ENCODE measurements at places on chromosomes 5 and 9.

DNA sequence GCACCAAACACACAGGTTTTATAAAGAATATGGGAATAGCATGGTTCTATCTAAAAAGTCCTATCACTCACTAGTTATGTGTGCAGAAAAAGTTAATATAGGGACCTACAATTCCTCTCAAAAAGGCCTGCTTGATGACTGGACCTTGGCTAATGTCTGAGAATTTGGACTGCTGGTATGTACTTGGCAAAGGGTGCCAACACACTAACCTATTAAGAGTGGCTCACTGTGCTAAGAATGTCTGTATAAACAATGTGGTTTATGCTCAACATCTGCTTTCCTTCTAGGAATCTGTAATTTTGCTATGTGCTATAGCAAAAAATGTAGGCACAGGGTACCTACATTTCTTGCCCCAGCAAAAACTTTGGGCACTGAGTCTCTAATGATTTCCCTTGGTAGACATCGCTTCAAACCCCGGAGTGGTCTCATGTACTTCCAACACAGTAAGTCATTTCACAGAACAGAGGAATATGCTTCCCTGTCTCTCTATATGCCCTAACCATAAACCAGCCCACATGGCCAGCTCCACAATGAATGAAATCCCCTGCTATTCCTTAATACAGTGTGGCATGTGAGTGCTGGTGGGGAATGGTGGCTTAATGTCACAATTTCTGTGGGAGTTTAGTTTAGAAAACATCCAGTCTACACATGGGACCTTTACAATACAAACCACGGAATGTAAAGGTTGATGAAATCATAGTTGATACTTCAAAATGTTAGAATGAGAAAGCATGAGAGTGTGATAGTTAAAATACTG, 101.7 kb downstream of the UBAP2 start:
- DNase-seq: no peak

GRCh38 chr5:157689942-157690689, 18.8 kb downstream of the C5orf52 start:
- no peak for DNase-seq

DNA sequence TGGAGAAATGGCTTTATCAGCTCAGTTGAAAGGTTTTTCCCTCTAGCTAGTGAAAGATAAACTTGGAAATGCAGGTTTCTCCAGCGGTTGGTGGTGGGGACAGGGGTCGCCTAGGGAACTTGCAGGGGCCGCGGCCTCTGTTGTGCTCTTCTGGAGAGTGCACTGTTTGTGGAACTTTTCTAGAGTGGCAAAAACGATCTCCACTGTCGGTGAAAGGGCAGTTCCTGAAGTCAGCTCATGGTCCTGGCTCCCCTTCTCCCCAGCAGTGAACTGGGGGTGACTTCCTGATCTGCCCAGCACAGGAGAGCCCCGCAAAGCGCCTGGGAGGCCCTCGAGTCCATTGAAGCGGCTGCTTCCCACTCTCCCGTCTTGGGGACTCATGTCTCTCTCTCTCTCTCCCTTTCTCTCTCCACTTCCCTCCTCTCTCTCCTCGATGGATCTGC, 3.2 kb downstream of the IRX1 start:
- DNase-seq: no peak

GRCh38 chr5:59599729-59600128, 293.8 kb downstream of the PDE4D start:
- DNase-seq: no peak

DNA sequence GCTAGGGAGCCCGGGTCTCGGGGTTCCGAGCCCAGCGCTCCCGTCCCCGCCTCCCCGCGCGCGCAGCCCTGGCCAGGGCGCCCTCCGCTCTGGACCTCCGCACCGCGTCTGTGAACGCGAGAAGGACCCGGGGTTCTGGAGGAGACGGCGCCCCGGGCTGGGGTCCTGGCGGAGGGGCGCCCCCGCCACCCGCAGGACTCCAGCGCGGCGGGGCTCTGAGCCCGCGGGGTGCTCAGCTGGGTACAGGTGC, 431 bp downstream of the TMOD1 start:
- no peak for DNase-seq

- DNase-seq: no peak
These were observed 60.0 kb downstream of the PRRC1 start for GRCh38 chr5:127577458-127577857.

GRCh38 chr5:109668237-109668636, 21.5 kb upstream of the MAN2A1 start:
- DNase-seq: no peak

DNA sequence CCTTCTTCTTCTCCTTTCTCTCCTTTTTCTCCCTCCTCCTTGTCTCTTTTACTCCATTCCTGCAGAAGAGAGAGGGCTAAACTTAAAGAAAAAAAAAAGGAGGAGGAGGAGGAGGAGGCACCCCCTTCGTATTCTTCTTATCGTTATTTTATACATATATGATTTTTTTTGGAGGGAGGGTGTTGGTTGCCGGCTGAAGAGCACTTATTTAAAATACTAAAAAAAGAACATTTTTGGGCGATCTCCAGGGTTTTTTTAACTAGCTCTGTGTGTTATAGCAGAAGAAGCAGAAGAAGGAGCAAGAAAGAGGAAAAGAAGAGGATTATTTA, 381 bp downstream of the NR2F1 start:
- no peak for DNase-seq

DNA sequence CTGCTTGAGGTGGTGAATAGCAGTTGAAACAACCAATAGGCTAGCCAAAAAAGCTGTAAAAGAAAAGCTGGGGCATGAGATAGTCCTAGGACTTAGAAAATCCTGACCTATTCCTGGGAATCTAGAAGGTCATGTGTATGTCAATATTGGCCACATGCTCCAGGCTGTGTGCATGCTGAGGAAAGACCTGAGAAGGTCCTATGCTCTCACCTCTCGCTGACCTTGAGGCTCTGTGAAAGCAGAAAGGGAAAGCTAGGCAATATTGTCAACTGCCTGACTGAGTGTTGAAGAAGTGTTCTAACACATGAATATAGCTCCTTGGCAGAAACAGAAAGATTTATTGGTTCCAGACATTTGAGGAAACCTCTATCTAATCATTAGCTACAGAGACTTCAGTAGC, 19.8 kb downstream of the TAS2R1 start:
- DNase-seq: no peak

DNA sequence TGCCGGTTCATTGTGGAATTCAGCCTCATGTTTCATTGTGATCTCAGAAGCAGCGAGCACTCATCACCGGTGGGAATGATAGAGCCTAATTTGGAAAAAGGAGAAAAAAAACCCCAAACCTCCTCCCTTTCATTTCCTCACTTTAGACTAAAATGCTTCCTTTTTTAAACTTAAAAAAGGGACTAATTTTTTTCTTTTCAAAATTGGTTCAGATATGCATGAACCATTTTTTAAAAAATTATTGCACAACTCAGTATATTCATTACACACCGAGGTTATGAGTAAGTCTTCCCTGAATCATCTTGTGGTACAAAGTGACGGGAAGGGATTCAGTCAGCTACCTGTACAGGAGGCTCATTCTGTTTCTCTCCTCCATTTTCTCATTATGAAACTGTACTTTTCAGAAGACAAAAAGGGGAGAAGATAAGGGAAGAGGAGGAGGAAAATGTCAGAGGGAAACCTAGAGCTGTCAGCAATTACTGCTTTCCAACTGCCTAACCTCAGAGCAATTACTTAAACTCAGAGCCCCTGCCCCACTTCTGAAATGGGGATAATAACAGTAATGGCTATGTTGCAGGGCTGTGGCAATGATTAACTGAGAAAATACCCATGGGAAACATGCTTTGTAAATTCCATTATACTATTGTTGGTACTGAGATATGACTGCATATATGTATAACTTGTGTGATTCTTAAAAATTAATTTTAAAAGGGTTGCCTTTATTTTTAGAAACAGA, 24.0 kb downstream of the GALNT10 start:
- no peak for DNase-seq

DNA sequence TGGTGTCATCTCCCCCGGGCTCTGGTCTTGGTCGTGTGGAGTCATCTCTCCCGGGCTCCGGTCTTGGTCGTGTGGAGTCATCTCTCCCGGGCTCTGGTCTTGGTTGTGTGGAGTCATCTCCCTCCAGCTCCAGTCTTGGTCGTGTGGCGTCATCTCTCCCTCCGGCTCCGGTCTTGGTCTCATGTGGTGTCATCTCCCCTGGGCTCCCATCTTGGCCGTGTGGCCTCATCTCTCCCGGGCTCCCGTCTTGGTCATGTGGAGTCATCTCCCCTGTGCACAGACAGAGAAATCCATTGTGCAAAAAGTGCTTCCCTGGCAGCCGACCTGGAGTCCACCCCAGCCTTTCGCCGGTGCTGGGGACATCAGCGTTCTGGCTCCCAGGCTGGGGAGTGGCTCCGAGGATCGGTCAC, 91.1 kb upstream of the CACNA1B start:
- no peak for DNase-seq

GRCh38 chr5:81783401-81783800, 32.5 kb upstream of the SSBP2 start:
- no peak for DNase-seq

GRCh38 chr9:107946364-107947141, 457.0 kb upstream of the KLF4 start:
- no peak for DNase-seq

DNA sequence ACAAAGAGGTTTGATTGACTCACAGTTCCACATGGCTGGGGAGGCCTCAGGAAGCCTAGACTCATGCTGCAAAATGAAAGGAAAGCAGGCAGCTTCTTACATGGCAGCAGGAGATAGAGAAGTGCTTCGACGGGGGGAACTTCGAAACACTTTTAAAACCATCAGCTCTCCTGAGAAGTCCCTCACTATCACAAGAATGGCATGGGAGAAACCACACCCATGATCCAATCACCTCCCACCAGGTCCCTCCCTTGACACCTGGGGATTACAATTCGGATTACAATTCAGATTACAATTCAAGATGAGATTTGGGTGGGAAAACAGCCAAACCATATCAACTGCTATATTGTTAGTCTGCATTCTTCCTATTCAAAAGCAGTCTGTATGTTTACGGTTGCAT, 322.3 kb upstream of the ISL1 start:
- no peak for DNase-seq

GRCh38 chr5:125461641-125462072, 715.2 kb upstream of the ZNF608 start:
- DNase-seq: no peak

DNA sequence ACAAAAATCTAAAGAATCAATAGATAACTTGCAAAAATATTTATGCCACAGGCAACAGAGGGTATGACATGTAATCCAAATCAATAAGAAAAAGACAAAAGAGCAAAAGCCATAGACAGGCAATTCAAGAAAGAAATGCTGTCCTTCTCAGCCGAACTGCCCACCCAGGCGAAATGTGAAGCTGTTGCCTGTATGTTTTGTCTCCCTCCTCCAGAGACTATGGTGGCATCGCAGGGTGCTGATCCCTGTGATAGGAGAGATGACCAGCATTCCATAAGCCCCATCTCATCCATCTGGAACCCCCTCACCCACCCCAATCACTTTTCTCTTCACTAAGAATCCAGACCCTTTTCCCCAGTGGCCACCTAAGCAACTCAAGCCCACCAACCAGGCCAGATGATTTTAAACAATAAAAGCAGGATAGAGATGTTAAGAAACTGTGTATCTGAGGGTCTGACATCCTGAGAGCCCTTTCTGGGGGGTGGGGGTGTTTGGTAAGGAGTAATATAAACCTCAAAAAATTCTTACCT, 5.3 kb upstream of the ACSL6 start:
- no peak for DNase-seq

DNA sequence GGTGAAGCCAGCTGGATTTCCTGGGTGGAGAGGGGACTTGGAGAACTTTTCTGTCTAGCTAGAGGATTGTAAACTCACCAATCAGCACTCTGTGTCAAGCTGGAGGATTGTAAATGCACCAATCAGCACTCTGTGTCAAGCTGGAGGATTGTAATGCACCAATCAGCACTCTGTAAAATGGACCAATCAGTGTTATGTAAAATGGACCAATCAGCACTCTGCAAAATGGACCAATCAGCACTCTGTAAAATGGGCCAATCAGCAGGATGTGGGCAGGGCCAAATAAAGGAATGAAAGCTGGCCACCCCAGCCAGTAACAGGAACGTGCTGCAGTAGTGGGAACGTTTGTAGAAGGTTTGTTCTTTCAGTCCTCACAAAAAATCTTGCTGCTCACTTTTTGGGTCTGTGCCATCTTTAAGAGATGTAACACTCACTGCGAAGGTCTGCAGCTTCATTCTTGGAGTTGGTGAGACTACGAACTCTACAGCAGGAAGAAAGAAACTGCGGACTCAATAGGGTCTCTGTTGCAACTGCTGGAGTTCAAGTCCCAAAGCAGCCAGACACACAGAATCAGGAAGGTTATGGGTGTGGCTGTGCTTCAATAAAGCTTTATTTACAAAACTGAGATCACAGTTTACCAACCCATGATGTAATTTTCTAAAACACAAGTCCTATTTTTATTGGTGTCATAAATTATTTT, 145.7 kb upstream of the ERCC6L2 start:
- no peak for DNase-seq

- no peak for DNase-seq
These were observed 107.1 kb downstream of the PHF2 start for GRCh38 chr9:93683331-93684134.

- no peak for DNase-seq
These were observed 1.4 kb downstream of the KIF20A start for GRCh38 chr5:138180183-138180782.

GRCh38 chr5:31131381-31131891, 62.0 kb upstream of the CDH6 start:
- DNase-seq: no peak

DNA sequence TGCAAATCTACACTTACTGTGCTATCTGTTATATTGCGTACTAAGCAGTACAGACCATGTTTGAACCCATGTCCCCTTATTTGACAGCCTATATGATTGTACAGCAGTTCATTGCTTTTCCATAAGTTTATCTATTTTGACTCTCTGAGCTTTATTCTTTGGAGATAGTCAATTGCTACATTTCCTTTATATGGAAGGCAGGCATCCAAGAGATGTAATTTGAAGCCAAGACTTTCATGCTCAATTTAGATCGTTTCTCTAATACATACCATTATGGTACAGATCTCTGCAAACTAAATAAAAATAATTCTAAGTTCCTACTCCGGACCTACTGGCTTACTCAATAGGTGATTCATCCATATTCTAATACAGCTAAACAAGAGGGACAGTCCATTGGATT, 424.8 kb downstream of the TMEM38B start:
- DNase-seq: no peak

GRCh38 chr5:178699681-178700253, 30.7 kb downstream of the ZNF354A start:
- no peak for DNase-seq

DNA sequence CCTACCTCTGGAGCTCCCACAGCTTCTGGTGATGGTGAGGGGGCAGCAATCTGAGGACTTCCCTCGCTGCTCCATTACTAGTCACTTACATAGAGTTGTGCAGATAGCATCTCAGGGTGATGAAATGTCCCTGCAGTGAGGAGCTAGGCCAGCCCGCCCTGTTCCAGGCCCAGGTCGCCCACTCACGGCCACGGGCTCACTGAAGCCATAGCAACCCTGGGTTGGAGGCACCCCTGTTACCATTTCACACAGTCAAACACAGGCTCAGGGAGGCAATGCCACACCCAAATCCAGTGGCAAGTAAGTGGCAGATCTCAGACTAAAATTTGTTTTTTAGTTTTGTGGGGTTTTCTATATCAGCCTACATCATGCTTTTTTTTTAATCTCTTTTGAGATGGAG, 19.6 kb downstream of the SH2D3C start:
- no peak for DNase-seq

- no peak for DNase-seq
These were observed 719 bp downstream of the PAIP2 start for GRCh38 chr5:139342423-139342723.

Measured in stimulated activated CD4-positive, alpha-beta T cell treated with anti-CD3 and anti-CD28 coated beads, Interleukin-4, amount 100 ng/mL, for 4 hours (primary cell).